ENCODE measurements at places on chromosomes 1 and 21. TPM values are rescaled to one million over a fixed set of nuclear protein-coding genes. Genes with fewer than 3 reads are reported as not detected.

The CREB3L4 gene
- 3.8 TPM for total RNA-seq

The ARHGEF10L gene
- total RNA-seq: 59.8 TPM

GRCh38 chr1:202860744-202861419, 28.1 kb downstream of the RABIF start:
- no peak for DNase-seq

DNA sequence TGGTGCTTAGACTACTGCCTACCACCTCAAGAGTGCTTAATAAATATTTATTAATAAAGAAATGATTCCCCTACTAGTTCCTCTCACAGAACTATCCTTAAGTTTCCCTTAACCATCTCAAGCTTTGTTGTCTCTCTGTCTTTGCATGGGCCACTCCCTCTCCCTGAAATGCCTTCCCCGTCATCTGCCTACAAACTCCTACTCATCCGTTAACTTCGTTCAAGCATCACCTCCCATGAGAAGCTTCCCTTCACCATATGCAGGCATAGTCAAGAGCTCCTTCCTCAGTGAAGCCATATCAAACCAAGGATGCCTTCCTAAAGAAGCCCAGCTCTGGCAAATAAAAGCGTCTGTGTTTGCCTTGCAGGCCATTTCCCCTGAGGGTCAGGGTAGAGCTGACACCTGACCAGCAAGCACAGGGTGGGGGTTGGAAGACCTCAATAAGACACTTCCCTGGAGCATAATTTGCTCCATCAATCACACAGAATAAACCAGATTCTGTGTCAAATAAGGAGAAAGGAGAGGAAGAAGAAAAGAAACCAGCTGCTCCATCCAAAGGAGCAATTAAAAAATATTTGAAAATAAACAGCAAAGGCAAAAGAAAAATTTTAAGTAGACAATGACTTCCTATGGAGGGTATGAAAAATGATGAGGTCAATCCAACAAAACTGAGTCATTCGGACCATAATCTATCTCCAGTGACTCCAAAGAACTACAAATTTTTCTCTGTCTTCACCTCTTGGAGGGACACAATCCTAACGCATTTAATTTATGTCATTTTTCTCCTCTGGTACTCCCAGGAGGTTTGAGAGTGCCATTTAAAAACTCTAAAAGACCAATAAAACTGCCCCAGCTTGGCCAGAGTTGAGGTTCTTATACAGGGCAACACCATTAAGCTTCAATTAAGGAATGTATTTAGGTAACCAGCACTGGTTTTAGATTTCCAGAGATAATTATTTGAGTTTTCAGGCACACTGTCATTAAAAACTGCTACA, 303.6 kb downstream of the KCNH1 start:
- DNase-seq: no peak

- no peak for DNase-seq
Measured at GRCh38 chr1:222048094-222048595, 306.3 kb upstream of the DUSP10 start.

DNA sequence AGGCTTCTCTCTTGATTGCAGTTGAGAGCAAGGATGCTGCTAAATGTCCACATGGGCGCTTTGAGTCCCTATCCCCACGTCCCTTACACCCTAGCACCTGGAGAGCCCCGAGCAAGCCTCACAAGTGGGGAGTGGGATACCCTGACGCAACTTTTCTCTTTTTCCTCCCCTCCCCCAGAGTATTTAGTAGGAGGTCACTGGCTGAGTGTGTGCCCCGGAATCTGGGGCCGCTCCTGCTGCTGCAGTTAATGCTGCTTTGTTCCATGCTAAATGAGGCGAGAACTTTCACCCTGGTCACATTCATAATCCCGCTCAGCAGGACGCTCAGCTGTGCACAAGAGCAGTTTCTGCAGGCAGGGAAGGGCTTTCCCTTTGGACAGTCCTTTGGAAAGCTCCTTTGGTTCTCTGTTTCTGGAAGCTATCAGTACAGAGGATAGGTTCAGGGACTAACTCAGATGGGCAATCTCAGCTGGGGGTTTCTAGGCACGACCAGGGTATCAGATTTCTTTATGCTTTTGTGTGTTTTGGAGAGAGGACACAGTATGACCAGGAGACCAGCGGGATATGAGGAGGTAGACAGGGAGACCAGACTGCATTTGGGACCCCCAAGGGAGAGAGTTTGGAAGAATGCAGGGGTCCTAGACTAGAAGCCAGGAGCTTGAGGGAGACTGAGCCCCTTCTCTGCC, 75.9 kb downstream of the NOS1AP start:
- no peak for DNase-seq

- no peak for DNase-seq
Measured at GRCh38 chr1:101147381-101147780, 89.4 kb upstream of the S1PR1 start.

Data from cardiac septum (tissue), 1 donor.